ENCODE measurements at places on chromosomes 6 and 20.

DNA sequence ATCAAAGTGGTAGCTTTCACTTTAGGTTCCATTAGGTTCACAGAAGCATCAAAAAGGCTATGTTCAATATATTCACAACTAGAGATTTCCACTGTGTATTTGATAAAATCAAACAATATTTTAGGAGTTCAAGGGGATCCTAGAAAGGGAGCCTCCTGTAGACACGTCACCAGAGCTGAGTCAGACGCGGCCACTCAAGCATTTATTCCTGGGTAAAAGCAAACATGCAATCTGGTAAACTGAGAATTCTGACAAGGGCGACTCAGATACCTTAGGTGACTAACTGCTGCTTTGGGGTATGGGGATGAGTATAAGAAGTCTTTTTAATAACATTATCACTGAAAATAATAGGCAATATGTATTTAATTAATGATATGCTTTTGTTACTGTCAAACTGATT lies 118.7 kb upstream of the HMGN3 start:
- DNase-seq: no peak

DNA sequence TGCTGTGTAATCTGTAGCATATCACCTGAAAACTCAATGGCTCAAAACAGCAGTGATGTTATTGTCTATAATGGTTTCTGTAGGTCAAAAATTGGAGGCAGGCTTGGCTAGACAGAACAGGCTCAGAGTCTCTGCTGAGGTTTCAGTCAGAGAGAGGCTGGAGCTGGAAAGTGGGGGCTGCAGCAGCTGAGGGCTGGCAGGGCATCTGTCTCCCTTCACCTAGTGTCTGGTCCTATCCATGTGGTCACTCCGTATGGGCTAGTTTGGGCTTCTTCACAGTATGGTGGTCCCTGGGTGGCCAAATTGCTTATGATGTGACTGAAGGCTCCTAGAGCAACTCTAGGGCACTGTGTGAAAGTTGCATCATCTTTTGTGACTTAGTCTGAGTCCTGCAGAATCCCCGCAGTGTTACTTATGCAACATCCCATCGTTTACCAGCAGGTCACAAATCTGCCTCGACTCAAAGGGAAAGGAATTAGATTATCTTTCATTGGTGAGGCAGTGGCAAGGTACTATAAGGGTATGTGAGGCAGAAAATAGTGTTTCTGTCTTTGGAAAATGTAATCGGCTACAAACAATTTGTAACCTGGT lies 497.0 kb downstream of the EPHA7 start:
- no peak for DNase-seq

GRCh38 chr20:13259921-13260320 lies 38.8 kb downstream of the ISM1 start:
- DNase-seq: no peak

DNA sequence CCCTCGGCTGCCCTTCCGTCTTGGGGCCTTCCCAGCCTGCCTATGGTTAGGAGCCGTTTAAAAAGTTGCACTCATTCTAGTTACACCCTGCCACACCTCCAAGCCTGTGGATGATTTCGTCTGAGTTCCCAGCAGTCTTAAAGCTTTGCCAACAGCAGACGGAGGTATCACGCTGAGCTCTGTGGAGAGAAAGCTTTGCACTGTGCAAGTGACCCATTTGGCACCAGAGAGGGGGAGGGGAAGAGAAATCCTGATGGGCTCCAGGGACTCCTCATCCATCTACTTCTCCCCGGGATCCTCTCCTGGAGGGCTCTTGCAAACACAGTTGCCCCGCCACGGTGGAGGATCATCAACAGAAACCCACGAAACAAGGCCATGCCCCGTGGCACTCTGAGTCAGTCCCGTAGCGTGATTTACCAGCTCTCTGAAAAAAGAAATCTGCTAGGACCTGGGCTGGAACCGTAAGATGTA lies 98.8 kb upstream of the CITED2 start:
- no peak for DNase-seq

DNA sequence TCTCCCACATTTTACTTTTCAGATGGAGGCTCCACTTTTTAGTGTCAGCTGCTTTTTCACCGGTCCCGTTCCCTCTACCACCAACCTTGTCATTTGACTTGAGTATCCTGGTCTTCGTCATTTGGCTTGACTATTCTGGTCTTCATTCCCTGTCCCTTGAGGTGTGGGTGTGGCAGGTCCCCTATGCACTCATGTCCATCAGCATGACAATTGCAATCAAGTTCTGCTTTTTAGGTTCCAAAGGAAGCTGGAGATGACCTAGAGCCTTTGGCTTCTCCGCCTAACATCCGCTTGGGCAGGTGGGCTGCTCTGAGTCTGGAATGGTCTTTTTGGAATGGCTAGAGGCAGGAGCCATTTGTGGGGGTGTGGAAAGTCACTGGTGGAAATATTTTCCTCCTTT lies 99.8 kb upstream of the MLN start:
- DNase-seq: no peak

- no peak for DNase-seq
Measured at GRCh38 chr6:116894669-116895068, 17.6 kb downstream of the RFX6 start.

DNA sequence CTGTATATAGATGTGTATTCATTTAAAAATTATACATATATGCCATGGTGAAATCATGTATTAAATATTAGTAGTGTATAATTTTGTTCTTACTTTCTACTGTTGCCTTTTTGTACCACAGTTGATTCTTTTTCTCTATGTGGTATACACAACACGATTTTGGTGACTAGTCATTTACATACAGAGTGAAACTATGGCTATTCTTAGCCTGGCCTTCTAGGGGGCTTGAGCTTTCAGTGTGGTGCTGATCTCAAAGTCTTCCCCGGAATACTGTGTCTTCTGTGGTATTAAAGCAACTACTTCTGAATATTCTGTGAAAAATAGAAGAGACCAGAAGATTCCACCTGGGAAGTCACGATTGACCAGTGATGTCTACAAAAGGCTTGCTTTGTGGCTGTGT lies 301.9 kb downstream of the UTRN start:
- DNase-seq: no peak

- DNase-seq: no peak
Measured at GRCh38 chr20:46639587-46639986, 11.7 kb downstream of the SLC13A3 start.

GRCh38 chr6:162943369-162943768 lies 215.6 kb downstream of the PACRG start:
- DNase-seq: no peak

DNA sequence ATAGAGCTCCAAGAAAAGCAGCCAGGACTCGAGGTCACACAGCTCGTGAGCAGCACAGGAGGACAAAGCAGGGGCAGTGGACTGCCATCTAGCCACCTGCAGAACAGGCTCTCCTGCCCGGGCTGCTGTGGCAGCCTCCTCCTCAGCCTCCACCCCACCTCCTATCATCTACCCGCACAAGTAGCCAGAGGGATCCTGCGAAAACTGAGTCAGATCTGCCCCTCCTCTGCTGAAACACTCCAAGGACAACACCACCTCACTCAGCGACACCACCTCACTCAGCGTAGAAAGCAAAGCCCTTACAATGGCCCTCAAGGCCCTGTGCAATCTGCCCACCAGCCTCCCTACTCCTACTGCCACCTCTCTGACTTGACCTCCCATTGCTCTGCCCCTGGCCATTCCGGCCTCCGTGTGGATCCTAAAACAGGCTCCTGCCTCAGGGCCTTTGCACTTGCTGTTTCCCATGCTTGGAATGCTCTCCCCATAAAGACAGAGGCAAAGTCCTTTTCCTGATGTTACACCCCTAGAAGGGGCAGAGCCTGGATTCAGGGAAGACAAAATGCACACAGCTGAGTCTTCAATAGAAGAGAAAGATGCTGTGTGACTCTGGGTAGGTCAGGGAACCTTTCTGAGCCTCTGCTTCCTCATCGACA lies 19.3 kb downstream of the PREX1 start:
- no peak for DNase-seq

GRCh38 chr6:167113935-167114910 lies 8.7 kb upstream of the CCR6 start:
- DNase-seq: no peak

DNA sequence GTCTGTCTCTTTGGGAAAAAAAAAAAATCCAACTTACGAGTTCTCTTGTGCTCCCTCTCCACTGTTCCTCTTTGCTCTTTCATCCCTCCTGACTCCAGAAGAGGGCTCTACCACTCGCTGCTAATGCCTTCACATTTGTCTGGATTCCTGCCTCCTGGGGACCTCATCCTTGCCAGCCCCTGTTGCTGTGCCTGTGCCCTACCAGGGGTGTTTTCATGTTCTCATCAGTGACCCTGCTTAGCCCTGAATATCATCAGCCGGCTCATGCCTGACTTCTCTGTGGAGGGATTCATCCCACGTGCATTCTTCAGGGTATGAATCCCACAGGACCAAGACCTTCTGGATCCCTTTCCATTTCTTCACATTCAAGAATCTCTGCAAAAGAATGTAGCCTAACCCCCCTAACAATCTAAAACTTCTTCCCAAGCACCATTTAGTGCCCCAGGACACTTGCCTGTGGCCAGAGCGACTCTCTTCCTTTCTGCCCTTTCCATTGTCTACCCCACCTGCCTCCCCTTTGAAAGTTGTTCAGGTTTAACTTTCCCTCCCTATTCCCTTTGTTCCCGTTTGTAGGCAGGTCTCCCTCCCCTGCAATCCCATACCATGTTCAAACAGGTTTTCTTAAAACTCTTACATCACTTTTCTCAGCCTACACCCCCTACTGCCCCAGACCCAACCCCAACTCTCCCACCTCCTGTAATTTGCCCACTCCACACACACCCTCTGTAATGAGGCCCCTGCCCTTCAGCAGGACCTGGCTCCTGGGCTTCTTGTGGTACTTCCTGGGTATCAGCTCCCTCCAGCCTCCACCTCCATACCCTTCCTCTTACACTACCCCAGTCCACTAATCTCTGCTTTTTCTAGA lies 50.2 kb downstream of the RREB1 start:
- no peak for DNase-seq

- no peak for DNase-seq
Measured at GRCh38 chr6:47344022-47344421, 34.3 kb upstream of the TNFRSF21 start.

- no peak for DNase-seq
Measured at GRCh38 chr6:163347021-163347446, 67.5 kb upstream of the QKI start.

DNA sequence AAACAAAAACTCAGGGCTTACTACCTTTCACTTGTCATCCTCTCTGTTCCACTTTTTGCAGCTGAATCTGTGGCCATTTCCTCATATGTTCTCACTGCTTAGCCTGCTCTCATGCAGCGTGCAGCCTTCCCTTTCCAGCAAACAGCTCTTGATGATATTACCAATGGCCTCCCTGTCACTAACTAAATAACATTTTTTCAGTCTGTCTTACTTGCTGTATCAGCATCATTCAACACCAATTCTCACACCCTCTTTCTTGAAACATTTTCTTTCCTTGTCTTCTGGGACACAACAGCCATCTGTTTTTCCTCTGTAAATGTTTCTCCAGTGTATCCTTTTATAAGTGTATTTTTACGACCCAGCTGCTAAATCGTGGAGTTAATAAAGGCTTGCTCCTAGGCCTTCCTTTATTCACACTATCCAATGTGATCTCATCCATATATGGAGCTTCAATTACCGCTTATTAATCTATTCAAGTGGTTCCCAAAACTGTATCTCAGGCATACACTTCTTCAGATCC lies 523.6 kb upstream of the RNF217 start:
- no peak for DNase-seq

GRCh38 chr6:74334722-74335121 lies 638.7 kb downstream of the CD109 start:
- no peak for DNase-seq

- DNase-seq: no peak
Measured at GRCh38 chr6:1952740-1953360, 292.6 kb downstream of the GMDS start.

DNA sequence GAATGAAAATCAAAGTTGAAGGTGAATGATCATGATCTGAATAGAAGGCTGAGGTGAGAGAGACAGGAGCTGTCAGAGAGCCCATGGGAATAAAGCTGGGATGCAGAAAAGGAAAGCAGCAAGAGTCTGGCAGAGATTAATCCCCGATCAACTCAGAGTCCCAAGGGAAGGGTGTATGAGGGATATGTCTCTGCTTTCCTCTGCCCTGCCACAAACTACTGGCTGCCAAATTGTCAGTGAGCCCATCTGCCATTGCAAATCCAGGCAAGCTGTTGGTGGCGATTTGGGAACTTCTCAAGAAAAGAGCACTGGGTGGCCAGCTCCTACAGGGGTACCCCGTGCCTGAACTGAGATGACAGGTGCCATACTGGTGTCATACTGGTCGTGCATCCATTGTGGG lies 705.5 kb upstream of the MAN1A1 start:
- DNase-seq: no peak

GRCh38 chr6:165922309-165922794 lies 245.3 kb downstream of the TBXT start:
- DNase-seq: no peak

- no peak for DNase-seq
Measured at GRCh38 chr6:27119329-27119728, 128.2 kb upstream of the PRSS16 start.

DNA sequence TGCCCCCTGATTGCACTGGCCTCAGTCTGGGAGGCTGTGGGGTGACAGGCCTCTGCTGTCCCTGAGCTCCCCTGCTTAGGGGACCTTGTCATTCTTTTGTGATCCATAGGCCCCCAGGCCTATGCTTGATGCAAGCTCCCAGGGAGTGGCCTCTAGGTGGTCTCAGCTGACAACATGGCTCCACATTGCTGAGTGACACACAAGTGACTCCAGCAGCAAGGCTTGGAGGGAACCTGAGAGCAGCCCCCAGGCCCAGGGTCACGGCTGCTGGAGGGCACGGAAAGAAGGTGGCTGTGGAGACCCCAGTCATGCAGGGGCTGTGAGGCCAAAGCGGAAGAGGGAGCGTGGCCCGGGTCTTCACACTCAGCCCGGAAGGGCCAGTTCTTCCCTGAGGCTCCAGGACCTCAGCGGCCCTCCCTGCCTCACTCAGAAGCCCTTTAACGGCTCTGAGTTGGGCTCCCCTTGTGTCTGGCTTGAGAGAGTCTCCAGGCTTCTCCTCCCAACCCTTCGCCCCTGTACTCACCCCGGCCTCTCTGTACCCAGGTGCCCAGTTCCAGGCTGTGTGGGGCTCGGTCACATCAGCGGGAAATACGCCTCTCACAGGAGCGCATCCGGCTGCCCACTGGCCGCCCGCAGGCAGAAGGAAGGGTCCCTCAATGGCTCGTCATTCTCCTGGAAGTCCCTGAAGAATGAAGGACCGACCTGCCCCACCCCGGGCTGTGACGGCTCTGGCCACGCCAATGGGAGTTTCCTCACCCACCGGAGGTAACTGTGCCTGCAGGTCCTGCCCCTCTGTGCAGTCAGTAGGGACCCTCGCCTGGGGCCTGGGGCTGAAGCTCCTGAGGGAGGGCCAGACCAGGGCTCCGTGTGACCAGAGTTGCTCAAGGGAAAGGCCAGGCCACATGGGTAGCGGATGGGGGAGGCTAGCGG lies 23.7 kb upstream of the PCMTD2 start:
- DNase-seq: no peak
